HS-5 (cell line): ENCODE measurements at places on chromosomes 6 and 20.

GRCh38 chr20:760751-761417, 7.4 kb downstream of the SLC52A3 start:
- DNase-seq = no peak

DNA sequence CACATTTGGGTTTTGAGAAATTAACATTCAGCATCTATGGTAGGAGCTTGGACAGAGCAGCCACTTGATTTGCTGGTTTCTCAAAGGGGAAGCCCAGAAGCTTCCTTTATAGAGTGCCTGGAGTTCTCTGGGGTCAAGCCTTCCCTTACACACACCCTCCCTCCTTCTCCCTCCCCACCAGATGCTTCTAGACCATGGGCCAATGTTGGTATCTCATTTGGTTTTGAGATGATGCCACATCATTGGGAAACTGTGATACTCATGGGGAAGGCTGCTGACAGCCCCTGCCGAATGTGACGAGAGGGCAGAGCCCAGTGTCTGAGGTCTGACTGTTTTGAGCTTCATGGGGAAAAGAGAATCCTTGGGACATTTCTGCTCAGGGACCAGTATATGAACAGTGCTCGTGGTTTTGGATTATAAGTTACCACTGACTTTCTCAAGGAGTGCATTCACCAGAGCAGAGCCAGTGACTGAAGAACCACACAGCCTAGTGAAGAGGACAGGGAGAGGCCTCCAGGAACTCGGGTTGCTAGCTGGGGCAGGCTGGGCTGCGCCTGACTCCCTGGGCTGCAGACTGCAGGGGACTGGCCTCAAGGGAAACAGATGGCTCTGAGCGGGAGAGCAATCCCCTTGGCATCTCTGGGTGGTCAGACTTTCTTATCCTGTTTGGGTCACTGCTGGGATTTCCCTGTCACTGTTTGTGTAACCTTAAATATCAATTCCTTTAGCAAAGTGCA, 46.4 kb upstream of the CST5 start:
- DNase-seq = no peak

DNA sequence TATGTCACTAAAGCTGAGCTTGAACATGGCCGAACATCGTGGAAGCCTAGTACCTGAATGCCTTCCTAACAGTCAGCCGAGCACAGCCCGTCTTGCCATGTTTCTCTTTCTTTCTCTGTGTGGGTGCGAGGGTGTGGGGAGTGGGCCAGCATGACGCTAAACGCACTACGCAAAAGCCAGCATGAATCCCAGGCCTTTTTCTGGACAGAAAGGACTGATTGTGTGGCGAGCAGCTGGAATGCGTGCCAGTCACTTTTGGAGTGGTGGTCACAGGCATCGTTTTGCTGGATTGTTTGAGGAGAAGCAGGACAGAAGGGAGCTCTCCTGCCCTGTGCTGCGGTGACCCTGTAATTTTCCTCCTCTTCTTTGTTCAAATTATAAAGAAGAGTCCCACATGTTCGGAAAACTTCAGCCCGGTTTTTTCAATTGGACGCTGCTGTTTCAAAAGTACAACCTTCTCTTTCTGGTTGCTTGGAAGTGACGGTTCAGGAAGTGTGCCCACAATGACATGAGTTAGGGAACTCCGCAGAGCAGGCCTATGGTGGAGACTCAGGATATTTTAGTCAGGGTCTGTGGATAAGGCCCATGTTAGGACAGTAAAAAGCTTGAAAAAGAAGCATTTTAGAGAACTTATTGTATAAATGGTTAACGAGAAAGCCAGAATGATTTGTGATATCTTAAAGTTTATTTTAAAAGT, 54.3 kb downstream of the PDE7B start:
- no peak for DNase-seq

DNA sequence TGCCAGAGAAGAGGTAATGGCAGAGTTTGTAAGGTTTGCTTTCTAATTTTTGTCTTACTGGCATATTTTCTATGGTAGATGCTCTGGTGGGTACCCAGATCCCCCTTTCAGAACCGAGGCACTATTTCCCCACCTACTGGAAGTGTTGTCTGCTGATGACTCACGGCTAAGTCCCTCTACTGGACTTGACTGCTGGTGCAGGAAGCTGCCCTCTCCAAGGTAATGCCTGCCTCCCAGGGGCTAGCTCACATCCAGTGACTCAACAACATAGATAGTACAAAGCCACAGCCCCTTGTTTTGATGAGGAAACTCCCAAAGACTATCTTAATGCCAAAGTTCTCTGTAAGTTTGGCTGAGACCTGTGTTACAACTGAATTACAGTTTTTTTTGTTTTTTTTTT, 285.4 kb upstream of the FLRT3 start:
- peak; percentile 58 for DNase-seq

GRCh38 chr6:33670086-33670660, 41.3 kb downstream of the UQCC2 start:
- DNase-seq = no peak

- no peak for DNase-seq
Observed at GRCh38 chr20:62452475-62453095, 23.2 kb downstream of the GATA5 start.

GRCh38 chr6:157246048-157246630, 77.2 kb downstream of the TMEM242 start:
- no peak for DNase-seq

- DNase-seq = no peak
Observed at GRCh38 chr6:47187113-47187512, 122.6 kb downstream of the TNFRSF21 start.

- no peak for DNase-seq
Observed at GRCh38 chr20:50600281-50600895, 90.2 kb downstream of the PTPN1 start.

DNA sequence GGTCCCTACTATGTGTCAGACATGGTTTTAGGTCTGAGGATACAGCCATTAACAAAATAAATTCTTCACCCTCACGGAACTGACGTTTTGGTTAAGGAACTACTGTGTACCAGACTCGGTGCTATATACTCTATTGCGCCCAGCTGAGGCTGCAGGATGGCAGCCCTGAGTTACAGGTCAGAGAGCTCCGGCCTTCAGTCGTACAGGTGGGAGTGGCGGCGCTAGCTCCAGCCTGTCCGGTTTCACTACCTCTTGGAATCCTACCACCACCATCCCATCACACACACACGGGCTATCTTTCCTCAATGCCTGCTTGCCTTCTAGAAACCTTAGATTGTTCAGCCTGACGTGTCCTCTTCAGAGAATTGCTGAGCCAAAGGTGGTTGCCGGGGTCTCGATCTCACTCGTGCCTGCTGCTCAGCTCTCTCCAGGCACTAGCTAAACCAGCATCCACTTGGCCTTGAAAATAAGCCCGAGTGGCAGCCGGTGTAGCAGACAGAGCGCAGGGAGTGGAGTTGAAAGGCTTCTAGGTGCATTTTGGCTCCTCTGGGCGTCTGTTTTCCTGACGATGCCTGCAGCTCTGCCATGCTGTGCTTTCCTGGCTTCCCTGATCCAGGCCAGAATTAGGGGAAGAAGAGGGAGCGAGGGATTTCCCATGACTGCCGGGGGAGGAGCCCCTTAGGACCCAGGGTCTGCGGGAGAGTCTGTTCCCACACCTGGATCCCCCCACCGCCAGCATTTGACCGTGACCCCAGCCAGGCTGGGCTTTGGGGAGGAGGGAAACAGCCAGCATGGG, 1.1 kb upstream of the TCF15 start:
- DNase-seq = no peak

- no peak for DNase-seq
Observed at GRCh38 chr6:159693894-159694545, 979 bp upstream of the SOD2 start.

- no peak for DNase-seq
Observed at GRCh38 chr6:151536188-151536479, 42.3 kb downstream of the CCDC170 start.

DNA sequence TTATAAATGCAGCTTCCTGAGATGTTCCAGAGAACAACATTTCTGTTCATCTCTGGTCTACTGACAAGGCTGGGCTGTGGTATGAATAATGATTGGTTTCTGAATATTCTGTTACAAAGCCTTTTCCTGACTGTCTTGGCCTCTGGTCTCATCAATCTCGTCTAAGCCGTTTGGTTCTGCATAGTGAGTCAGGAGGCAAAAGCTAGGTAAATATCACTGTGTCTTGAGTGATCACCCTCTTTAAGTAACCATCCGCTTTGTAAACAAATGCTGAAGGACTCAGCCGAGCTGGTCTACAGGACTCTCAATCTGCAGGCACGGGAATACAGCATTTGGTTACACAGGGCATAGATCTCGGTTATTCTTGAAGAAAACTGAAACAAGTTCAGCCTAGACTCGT, 511.9 kb downstream of the KIF16B start:
- no peak for DNase-seq

- no peak for DNase-seq
Observed at GRCh38 chr6:156953127-156953478, 175.9 kb downstream of the ARID1B start.

DNA sequence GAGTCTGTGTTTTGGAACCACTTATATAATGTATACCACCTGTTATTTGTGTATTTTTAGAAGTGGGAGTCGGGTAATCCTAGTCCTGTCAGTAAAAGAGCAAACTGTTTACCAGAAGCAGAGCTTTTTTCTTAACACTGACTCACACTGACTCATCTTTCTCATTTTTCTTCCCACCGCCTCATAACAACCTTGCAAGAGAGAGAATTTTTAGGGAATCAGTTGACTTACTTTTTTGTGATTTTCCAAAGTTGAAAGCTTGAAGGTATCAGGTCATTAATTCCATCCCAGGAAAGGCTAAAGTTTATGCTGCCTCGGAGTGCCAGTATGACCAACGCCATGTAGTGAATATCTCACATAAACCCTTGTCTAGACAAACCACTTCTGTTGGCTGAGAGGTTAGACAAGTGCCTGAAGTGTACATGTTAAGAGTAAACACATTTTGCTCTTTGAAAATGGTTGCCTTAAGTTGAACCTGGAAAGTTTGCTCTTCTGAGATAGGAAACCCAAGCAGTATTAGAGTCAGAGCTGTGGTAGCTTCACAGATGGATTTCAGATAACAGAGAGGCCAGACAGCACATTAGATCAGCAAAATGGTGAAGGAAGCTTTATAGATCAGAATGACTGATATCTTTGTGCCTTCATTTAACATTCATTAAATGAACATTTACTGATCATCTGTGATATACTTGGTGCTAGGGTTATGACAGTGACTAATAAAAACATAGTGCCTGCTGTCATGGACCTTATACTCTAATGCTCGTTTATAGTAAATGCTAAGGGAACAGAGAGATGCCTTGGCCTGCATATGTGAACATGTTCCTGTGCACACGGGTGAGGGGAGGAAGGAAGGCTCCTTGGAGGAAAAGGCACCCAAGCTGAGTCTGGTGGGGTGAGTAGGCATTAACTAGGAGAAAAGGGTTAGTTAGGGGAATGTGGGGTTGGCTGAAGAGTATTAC, 29.1 kb upstream of the PKIG start:
- DNase-seq = peak; percentile 82

- DNase-seq = no peak
Observed at GRCh38 chr6:33720998-33721397, 9.5 kb upstream of the UQCC2 start.

DNA sequence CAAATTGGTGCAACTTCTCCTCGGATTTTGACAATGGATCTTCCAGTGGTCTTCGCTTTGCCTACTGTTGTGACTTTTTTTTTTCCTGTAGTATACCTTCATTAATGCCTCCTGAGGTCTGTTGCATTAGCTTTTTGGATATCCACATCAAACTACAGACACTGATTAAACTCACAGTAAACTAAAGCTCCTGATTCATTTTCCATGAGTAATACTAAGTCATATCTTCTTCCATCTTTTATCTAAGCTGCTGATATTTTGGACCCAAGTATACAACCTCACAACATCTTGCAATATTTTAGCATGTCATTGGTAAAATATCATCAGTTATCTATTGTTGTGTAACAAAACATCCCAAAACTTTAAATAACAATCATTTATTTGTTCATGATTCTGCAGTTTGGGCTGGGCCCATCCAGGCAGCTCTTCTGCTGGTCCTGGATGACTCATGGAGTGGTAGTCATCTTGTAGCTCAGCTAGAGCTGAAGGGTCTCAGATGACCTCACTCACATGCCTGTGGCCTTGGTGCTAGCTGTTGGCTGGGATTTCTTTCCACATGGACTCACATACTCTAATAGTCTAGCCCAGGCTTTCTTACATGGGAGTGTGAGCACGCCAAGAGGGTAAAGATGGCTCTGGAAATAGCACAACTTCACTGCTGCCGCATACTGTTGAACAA, 78.3 kb upstream of the SRSF6 start:
- peak; percentile 74 for DNase-seq

- DNase-seq = no peak
Observed at GRCh38 chr6:119267126-119267905, 82.2 kb downstream of the MAN1A1 start.

DNA sequence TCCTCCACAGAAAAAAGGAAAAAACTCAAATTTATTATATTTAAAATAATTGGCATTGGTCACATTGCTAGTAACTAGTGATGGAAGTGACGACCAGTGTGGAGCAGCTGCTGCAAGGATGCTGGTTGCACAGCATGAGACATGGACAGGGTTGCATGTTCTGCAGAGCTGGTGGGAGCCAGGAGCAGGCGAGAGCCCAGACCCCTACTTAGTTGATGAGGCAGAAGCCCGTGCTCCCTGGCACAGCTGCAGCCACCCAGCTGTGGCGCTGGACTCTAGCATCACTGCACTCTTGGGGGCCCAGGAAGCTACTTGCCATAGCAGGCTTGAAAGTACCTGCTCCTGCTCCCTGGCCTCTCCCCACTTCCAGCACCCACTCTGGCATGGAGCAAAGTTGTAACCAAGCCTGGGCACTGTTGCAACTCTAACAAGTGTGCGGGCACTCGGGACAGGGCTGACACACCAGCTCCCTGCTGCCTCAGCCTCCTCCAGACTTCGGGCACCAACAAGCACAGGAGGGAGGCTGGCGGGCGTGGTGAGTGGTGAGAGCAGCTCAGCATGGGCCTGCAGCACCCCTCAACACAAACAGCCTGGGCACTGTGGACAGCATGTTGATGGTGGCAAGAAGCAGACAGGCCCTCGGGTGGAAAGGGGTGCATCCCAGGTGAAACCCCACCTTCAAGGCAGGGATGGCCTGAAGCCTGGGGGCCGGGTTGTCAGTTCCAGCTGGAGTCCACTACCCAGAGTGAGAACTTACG, 69.6 kb downstream of the EYS start:
- DNase-seq = no peak

GRCh38 chr6:90294614-90294988, 2.0 kb downstream of the BACH2 start:
- no peak for DNase-seq

GRCh38 chr6:117908246-117909068, 1.4 kb downstream of the SLC35F1 start:
- DNase-seq = no peak
